CD4-positive, alpha-beta memory T cell (primary cell): ENCODE measurements at places on chromosomes 2 and 18.

DNA sequence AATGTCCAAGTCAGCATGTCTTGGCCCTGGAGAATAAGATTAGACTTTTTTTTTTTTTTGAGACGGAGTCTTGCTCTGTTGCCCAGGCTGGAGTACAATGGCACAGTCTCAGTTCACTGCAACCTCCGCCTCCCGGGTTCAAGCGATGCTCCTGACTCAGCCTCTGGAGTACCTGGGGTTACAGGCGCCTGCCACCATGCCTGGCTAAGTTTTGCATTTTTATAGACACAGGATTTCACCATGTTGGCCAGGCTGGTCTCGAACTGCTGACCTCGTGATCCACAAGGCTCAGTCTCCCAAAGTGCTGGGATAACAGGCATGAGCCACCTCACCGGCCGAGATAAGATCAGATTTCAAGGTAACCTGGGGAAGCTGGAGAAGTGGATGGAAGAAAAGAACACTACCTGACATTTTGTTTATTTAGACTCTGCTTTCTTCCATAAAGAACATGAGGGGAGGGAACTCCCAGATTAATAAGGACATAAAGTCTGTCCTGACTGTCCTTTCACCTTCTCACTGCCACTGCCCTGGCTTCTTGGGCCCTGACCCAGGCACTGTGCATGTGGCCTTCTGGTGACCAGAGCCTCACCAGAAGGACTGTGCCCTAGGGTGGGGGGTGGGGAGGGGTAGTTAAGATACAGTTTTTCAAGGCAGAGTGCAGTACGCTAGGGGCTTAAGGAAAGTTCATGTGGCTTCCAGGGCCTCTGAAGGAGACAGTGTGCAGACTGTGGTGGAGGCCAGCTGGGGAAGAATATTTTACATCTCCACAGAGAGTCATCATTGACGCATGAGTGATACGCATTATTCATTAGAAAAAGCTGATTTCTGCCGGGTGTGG, 4.8 kb upstream of the IMPA2 start:
- no peak for DNase-seq

DNA sequence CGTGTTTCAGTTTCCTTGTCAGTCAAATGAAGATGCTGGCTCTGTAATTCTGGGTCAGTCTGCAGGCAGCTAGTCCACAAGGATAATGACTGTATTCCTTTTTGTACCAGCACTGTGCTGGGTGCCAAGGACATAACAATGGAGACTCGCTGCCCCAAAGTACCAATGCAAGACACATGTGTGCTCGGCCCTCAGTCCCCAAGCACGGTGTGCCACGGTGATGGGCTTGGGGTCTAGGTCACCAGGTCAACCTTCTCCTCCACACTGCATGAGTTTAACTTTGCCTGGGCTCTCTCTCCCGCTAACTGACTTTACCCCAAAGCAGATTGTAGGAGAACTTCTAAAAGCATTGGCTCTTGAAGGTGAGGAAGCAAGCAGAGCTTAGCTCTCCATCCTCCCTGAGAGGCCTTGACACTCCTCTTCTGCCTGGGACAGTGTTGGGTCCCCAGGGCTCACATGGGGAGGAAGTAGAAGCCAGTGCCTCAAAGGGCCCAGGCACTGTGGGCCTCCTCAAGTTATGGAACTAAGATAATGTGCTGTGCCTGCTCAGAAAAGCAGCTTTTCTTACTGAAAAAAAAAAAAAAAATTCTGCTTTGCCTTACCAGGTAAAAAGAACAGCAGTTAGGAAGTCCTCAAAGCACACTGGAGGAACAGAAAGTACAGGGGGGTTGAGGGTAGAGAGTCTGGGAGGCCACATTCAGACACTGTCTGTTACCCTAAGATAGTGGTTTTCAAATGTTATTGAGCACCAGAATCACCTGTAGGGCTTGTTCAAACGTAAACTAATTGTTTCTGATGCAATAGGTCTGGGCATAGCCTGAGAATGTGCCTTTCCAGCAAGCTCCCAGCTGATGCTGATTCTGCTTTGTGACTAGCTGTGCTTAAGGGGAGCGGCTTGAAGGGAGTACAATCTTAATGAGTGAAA, 276.4 kb upstream of the CXCR4 start:
- no peak for DNase-seq

GRCh38 chr2:235603659-235604058, 109.8 kb downstream of the AGAP1 start:
- DNase-seq, result no peak

DNA sequence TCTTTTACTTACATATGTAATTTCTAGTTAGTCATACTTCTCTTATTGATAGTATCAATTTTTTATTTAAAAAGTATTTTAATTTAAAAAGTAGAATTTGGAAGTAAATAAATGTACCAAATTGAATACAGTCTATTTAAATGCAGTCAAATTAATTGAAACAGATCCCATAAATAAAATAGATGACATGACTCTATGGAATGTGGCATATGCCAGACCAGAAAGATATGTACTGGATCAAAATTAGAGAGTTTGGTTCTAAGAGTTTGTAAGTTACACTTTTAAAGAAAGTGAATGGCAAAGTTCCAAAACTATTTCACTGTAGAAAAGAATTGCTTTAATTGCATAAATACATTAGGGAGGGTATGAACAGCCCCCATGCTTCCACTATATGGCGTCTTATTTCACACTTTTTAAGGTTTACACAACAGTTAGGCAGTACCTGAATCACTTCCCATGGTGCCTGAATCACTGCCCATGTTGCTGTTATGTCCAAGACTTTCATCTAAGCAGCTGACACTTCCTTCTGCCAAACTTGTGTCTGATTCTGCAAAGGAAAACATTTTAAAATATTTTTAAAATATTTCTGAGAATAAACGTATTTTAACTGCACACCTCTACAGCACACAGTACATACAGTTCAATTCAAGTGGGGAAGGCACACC, 25.2 kb downstream of the IFIH1 start:
- no peak for DNase-seq

- DNase-seq, result peak; percentile 11
Measured at GRCh38 chr2:69902213-69902922, 8.6 kb downstream of the SNRNP27 start.

DNA sequence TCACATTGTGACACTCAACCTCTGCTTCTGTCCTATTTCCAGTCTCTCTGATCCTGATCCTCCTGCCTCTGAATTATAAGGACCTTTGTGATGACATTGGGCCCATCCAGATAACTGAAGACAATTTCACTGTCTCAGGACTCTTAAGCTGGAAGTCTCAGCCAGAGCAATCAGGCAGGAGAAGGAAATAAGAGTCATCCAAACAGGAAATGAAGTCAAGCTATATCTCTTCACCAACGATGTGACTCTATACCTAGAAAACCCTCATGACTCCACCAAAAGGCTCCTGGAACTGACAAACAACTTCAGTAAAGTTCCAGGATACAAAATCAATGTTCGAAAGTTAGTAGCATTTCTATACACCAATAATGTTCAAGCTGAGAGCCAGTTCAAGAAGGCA, 29.3 kb upstream of the TWIST2 start:
- DNase-seq, result no peak

- DNase-seq, result no peak
Measured at GRCh38 chr18:22309191-22309590, 108.5 kb downstream of the CTAGE1 start.

DNA sequence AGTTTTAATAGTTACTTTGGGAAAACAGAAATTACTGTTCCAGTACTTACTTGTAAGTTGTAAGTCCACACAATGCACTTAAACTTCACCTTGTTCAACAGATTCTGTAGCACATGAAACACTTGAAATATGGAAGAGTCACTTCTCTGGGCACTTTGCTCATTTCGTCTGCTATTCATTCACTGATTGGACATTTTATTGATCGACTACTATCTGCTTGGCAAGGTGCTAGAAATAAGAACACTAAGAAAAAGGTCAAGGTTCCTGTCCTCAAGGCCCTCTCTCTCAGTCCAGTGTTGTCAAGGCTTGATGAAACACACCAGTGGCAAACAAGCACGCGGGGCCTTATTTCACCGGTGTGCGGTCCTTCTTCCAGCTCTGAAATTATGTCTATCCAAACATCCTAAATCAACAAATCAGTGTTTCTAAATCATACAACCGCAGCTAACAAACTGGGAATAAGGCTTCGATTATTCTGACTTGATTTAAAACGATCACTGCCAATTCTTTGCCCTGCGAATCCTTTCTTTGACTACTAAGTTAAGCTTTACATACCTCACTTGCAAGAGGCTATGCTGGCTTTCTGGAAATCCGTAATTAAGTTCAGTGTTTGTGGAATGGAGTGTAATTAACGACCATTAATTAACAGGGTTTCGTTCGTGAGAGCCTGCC, 780 bp upstream of the ITGAV start:
- DNase-seq, result no peak

DNA sequence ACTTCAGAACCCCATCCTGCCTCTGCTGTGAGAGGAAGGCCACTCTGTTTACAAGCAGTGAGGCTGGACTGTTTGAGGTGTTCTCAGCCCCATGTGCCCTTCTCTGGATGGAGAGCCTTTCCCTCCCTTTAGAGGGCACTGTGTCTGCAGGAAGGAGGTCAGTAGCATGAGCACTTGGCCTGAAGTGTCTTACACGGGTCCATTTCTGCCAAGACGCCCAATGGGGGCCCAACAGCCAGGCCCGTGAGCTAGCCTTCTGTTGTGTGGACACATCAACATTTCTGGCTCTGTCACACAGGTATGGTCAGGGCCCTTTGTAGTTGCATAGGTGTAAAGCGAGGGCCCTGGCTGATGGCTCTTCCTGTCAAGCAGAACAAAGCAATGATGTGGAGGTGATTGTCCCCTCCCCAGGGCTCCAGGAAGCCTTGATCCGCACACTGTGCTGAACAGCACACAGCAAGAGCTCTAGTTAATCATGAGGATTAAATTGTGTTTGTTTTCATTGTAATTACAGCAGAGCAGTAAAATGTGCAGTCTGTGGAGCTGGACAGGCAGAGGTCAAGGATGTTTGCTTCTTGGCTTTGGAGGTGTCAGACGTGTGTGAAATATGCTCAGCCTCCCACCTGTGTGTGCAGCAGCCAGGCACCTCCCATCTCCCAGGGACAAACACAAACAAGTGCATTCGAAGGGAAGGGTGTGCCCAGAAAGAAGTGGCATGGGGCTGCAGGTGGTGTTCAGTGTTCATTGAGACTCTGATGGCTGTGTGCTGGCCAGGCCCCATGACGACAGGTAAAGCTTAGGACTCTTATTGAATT, 132.1 kb downstream of the SH3RF3 start:
- DNase-seq, result no peak

- no peak for DNase-seq
Measured at GRCh38 chr2:207123335-207123744, 42.4 kb downstream of the KLF7 start.

GRCh38 chr2:85064927-85065577, 68.1 kb upstream of the TCF7L1 start:
- DNase-seq, result no peak

- no peak for DNase-seq
Measured at GRCh38 chr2:121326628-121327027, 41.6 kb upstream of the TFCP2L1 start.

DNA sequence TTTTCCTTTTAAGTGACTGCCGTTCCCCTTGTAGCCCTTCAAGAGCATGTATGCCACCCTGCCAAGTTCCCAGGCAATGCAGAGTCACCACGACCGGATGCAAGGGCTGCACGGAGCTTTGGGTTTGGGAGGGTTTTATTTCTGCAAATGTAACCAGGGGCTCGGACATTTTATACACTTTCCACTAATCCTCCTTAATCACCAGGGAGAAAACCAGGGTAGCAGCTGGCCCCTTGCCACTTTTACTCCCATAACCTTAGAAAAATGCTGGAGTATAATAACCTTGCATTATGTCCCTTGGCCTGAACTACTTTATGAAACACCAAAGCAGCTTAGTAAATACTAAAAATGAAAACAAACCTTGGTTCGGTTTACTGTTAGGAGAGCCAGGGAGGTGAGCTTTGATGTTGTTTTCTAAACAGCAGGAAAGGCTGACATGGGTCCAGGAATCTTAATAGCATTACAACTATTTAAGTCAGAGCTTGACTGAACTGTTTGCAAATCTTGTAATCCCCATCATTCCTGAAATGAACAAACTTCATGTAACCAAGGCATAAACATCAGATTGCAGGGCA, 152.8 kb upstream of the RIOK3 start:
- no peak for DNase-seq

DNA sequence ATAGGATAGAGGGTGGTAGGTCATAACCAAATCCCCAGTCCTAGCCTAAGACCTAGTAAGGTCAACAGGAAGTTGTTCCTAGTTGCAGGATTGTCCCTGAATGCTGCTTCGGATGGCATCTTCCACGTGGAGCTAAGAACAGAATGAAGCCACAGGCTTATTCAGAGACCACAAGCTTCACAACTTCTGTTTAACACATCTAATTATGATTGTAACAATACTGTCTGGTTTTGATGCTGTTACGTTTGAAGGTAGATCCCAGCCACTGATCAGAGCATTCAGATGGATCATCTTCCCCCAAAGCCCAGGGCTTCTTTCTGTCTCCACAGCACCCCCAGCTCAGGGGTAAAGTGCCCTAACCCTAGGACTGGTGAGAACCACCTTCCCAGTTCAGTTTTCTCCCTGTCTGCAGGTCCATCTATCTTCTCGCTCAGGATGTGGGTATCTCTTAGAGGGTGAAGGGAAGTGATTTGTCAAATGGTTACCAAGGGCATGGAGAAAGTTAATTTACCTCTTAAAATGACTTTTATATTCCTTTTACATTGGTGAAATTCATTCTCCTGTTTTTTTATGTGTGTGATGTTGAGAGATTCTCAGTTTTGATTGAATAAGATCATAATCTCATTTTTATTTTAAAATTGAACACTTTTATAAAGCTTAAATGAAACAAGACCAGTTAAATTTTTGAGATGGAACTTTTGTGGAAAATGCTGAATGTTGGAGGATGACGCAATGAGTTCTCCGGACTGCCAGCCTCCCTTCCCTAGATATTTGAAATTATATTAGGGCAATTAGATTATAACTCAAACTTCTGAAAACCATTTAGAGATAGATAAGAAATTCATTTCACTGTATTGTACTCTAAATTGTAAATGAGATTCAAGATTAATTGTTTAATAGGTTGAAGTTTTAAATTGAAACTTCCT, 66.5 kb downstream of the RHBDD1 start:
- no peak for DNase-seq

GRCh38 chr18:7456376-7456775, 110.7 kb upstream of the PTPRM start:
- no peak for DNase-seq

- DNase-seq, result no peak
Measured at GRCh38 chr2:40127890-40128557, 323.9 kb downstream of the SLC8A1 start.

GRCh38 chr18:79766308-79766707, 31.4 kb upstream of the KCNG2 start:
- no peak for DNase-seq

DNA sequence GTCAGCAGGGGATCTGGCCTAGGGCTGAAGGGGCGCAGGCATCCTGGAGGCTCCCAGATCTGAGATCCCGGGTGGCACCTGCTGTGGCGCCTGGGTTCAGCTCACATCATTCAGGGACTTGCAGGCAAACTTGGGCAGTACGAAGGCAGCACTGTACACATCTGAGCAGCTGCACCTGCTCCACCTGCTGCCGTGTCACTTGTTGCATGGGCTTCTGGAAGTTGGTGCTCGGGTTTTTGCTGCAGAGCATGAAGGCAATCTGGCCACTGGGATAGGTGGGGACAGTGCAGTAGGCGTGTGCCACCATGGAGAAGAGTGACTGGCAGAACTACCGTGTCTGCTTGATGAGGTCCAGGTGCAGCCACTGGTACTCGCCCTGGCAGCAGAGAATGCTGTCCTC, 48.6 kb downstream of the UGGT1 start:
- no peak for DNase-seq

GRCh38 chr18:62999392-62999791, 284.1 kb downstream of the PHLPP1 start:
- no peak for DNase-seq
